ENCODE measurements at places on chromosomes 3 and 15. TPM values are rescaled to one million over a fixed set of nuclear protein-coding genes. Genes with fewer than 3 reads are reported as not detected.

GRCh38 chr15:44550734-44551133, 13.8 kb downstream of the EIF3J start:
- no peak for DNase-seq

Gene CPEB1
- 2.0 TPM for total RNA-seq

Gene LOXL1
- 321 TPM for total RNA-seq

DNA sequence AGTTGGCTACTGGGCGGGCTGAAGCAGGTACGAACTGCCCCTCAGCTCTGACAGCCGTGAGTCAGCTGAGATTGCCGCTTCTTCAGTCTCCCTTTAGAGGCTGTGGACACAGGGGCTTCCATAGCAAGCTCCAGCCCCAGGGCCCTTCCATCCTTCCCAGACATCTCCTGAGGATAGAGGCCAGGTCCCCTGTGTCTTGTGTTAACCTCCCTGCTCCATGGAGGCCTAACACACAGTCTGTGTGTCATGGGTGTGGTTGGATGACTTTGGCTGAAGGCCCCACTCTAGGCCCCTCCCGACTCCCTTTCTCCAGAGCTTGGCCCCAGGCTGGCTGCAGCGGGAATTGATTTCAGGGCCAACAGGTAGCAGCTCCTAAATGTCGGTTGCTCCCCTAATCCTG, 116.1 kb upstream of the TLE3 start:
- DNase-seq, result no peak

Gene GOLGA6L7
- not detected for total RNA-seq

- DNase-seq, result no peak
Measured at GRCh38 chr3:135905058-135905724, 60.3 kb upstream of the PPP2R3A start.

DNA sequence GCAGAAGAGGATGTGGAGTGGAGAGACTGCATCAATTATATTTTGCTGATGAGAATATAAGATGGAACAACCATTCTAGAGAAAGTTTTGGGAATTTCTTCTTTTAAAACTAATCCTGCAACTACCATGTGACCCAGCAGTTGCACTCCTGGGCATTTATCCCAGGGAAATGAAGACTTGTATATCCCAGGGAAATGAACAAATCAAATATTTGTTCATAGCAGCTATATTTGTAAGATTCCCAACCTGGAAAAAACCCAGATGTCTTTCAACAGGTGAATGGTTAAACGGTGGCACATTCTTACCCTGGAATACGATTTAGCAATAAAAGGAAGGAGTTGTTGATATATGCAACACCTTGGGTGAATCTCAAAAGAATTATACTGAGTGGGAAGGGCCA, 385.3 kb upstream of the TPRG1 start:
- DNase-seq, result no peak

Gene CLRN1
- total RNA-seq, result not detected

Gene MYNN
- total RNA-seq, result 10.8 TPM

Gene LDHAL6B
- not detected for total RNA-seq

GRCh38 chr15:51758645-51759044, 7.2 kb downstream of the TMOD2 start:
- DNase-seq, result no peak

Gene ZDHHC19
- total RNA-seq, result not detected

DNA sequence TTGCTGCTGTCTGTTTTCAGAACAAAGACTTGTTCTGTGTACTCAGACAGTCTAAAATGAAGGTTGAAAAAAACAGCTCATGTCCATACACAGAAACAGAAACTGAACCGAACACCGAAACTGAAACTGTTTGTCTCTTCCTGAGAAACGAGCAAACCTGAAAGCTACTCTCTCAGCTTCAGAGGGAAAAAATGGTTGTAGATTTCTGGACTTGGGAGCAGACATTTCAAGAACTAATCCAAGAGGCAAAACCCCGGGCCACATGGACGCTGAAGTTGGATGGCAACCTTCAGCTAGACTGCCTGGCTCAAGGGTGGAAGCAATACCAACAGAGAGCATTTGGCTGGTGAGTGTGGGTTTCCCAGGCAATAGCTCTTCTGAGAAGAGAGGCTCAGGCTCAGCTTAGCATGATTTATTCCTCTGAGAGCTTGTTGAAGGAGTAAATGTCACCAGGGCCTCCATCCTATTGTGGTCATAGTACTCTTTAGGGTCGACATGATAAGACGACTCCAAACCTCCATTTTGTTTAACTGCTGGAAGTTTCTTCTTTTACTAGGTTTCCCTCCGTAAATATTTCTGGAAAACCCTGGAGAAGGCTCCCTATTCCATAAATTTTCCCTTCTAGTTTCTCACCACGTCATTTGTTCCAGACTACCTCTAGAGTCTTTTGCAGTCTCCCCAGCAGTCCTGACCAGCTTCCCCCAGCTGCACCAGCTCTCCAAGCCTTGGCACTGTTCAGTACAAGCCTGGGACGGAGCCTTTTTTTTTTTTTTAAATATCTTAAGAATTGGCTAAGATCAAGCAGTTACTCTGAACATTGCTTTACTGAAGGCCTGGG, at the start of gene RTP4:
Gene RTP4 (plus strand): TSS at position 135 of the 838 bp plus-strand sequence. CDS start 57 bp downstream, at position 192.
- no peak for DNase-seq

GRCh38 chr3:119508172-119508845, 10.0 kb downstream of the TIMMDC1 start:
- no peak for DNase-seq

Gene FBXW12
- not detected for total RNA-seq

Gene WDR6
- total RNA-seq, result 89.9 TPM

Gene C2CD4A
- total RNA-seq, result 1.8 TPM

Gene ZPLD1
- not detected for total RNA-seq

DNA sequence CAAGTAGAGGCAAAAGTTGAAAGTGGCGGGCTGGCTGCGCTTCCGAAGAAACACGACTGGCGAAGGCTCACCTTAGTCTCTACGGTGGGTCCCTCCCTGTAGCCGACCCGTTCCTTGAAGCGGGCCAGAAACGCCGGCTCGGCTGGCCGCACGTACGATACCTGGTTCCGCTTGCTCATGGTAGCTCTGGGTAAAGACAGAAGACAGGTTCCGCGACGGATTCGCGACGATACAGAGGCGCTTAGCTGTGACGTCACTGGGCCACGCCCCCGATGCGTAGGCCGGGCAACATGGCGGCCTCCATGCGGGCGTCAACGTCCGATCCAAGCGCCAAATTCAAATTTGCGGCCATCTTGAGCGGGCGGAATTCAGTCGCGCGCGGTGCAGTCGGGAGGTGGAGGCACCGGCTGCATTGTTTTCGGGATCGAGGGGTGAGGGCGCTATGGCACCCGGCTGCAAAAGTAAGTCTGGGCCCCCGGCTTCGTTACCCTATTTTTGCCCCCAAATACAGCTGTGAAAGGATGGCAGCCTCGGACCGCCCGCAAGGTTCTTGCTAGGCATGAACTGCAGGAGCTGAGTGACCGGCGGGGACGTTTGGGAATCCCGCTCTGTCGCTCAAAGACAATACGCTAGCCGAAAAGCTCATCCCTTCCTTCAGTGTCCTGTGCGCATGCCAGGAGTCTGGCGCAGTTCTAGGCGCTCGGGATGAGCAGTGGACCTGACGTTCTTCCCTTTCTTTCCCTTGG, at the start of the genes KIAA1143 and KIF15:
Gene KIAA1143 (minus strand): TSS at position 196 of the 746 bp plus-strand sequence. CDS start 17 bp downstream, at position 179.
Gene KIF15 (plus strand): TSS at position 371 of the 746 bp plus-strand sequence. CDS start 72 bp downstream, at position 443.
- DNase-seq, result peak; percentile 72

DNA sequence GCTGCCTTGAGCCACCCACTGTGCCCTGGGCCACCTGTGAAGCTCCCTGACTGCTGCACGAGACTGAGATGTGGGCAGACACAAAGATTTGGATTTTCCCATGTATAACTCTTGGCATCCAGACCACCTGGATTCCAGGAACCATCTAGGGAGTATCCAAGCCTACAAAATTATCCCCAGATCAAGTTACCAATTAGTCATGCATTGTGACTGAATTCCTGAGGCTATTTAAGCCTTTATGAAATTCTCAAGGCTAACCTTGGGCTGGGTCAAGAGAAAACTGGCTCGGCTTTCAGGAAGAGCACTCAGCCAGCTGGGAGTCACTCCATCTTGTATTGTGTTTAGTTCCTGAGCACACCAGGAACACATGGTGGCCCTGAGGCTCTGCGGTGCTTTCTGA, 13.3 kb upstream of the ATP13A5 start:
- DNase-seq, result no peak

Gene SLC6A20
- total RNA-seq, result 0.28 TPM

DNA sequence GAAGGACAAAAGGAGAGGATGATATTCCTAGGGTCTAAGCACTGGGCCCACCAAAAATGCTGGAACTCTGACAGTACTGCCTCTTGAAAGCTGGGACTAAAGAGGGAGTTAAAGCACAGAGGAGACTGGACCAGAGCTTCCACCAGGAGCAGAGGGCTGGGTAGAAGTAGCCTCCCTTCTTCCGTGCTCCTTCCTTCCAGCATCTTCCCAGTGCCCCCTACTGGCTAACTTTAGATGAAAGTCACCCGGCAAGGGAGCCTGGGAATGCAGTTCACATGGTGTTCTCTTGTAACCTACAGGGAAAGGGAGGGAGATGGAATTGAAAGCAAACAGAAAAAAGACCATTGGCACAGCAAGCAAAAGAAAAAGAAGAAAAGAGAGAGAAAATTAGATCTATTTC, 106.1 kb upstream of the COL8A1 start:
- no peak for DNase-seq

DNA sequence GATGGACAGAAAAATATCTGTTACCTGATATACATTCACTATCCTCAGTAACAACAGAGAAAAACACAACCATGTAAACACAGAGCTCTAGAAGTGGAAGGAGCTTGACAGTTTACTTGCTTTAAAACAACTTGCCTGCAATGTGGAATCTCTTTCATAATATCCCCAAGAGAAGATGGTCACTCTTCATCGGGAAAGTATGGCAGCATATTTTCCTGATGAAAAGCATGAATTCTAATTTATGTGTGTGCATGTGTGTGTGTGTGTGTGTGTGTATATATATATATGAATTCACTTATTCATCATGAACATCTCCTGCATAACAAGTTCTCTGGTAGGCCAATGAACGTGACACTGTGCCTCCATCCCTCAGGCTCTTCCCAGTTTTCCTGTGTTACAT, 81.2 kb downstream of the EFL1 start:
- no peak for DNase-seq

- no peak for DNase-seq
Measured at GRCh38 chr3:55203546-55203945, 275.7 kb upstream of the LRTM1 start.

Gene SYNPR
- total RNA-seq, result not detected

Gene KLHL6
- total RNA-seq, result 6.6 TPM

GRCh38 chr3:142586803-142587406, 8.4 kb upstream of the ATR start:
- DNase-seq, result no peak

Gene KPNA4
- total RNA-seq, result 24.2 TPM

DNA sequence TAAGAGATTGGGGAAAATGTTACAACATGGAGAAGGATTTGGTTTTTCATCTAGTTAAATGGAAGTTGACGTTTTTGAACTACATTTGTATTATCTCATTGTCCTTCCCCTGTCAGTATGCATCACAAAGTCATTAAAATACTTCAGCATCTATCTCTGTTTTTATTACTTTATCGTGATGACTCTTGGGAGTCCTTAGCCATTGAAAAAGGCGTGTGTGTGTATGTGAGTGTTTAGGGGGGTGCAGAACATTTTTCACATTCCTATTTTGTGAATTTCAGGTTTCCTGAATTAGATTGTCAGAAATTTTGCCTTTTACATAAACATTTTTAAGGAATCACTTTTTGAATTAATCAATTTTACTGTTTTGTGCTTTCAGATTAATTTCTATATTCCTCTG, 360.6 kb upstream of the SGO1 start:
- no peak for DNase-seq

Gene CACNA1D
- 1.5 TPM for total RNA-seq

DNA sequence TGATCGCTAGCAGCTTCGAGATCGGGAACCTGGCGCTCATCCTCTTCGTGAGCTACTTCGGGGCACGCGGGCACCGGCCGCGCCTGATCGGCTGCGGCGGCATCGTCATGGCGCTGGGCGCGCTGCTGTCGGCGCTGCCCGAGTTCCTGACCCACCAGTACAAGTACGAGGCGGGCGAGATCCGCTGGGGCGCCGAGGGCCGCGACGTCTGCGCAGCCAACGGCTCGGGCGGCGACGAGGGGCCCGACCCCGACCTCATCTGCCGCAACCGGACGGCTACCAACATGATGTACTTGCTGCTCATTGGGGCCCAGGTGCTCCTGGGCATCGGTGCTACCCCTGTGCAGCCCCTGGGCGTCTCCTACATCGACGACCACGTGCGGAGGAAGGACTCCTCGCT, 62.5 kb downstream of the SLCO3A1 start:
- DNase-seq, result no peak

DNA sequence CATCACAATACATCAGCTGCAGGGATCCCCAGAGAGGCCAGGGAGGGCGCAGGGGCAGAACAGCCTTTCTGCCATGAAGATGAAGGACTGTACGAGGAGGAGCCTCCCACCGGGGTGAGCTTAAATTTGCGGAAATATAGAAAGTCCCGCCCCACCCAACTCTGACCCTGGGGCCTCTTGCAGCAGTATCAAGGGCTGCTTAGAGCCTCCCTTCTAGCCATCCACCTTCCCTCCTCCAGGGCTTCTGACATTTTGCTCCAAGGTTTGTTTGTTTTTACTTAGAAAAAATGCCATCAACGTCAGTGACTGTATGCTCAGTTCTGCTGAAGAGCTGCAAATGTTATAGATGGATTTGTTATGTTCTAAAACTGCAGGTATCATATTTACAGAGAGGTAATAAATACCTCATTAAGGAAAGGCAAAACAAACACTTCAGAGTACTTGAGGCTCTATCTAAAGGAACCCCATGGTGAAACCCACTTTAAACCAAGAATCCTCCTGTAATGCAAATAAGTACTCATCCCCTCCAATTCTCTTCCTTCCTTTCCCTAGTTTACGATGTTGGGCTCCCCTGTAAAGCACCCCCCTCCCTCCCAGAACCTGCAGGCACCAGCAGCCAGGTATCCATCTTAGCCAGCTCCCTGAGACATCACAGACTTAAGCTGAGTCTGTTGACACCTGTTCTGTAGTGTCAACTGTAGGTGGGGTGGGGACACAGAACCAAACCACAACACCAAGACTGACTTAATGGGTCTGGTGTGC, 30.5 kb downstream of the RFTN1 start:
- no peak for DNase-seq

Gene PLSCR4
- total RNA-seq, result 115 TPM

Gene MB21D2
- 6.4 TPM for total RNA-seq

- DNase-seq, result no peak
Measured at GRCh38 chr3:48428088-48428571, 1.8 kb downstream of the PLXNB1 start.

GRCh38 chr3:8556473-8556869, 54.8 kb downstream of the LMCD1 start:
- DNase-seq, result no peak

Gene CRYGS
- total RNA-seq, result 3.7 TPM

GRCh38 chr15:69060744-69061143, 46.2 kb downstream of the NOX5 start:
- no peak for DNase-seq

Gene SLC9C1
- total RNA-seq, result not detected

GRCh38 chr15:88113613-88114308, 142.8 kb downstream of the NTRK3 start:
- no peak for DNase-seq

Gene IL16
- 11.1 TPM for total RNA-seq

Gene CLDN1
- total RNA-seq, result 2.0 TPM

GRCh38 chr3:185526349-185526951, 25.9 kb downstream of the LIPH start:
- DNase-seq, result no peak

- DNase-seq, result no peak
Measured at GRCh38 chr3:39122813-39123212, 15.3 kb downstream of the TTC21A start.
